ENCODE measurements at places on chromosomes 2 and 18.

DNA sequence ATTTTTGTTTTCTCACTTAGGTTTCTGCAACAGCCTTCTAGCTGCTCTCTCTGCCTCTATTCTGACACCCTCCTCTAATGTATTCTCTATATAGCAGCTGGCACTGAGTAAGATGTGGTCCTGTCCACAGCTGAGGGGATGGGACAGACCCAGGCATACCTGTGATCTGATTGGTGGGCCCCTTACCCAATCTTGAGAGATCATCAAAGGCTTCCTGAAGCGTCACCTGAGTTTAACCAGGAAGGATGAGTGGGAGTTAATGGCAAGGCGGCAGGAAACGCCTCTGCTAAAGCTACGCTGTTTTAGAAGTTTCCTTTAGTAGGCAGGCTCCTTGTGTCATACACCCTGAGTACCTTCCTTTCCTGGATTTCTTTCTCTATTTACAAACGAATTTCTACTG lies 5.7 kb upstream of the TET3 start:
- peak; percentile 55 for DNase-seq

DNA sequence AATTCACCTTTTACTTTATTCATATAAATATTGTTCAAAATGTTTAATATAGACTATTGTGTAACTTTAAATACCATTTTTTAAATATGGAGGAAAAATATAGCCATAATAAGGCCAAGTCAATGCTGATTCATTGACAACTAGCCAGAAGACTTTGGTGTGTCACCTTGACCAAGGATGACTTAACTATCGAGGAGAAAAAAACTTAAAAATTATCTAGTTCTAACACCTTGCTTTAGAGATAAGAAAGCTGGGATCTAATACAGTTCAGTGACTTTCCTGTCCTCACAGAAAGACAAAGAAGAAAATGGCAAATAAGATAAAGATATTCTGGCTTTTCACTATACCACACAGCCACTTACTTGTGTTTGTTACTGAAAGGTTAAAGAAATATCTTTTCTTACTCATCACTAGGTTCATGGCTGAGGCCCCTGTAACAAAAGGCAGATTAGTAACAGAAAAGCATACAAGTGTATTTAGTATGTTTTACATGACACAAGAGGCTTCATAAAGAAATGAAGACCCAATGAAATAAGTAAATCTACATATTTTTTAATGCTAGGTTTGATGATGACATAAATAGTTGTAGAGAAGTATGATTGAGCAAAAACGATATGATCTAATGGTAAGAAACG lies 65.9 kb upstream of the LRRTM1 start:
- DNase-seq = no peak

DNA sequence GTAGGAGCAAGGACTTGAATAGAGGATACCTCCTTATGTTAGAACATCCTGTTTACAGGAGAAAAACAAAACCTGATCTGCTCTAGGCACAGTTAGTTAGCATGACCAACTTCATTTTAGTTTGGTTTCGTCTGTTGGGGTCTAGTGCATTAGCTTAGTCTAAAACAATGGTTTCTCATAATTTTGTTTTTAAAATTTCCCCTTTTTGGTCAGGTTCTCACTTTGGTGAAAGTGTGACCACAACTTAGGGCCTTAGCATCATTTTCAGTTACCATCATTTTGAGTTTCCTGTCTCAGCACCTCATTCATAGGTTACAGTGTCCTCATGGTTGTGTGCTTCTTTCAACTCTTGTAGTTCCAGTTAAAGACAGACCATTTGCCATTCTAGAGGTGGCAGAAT lies 1277.0 kb upstream of the SLC39A10 start:
- no peak for DNase-seq

DNA sequence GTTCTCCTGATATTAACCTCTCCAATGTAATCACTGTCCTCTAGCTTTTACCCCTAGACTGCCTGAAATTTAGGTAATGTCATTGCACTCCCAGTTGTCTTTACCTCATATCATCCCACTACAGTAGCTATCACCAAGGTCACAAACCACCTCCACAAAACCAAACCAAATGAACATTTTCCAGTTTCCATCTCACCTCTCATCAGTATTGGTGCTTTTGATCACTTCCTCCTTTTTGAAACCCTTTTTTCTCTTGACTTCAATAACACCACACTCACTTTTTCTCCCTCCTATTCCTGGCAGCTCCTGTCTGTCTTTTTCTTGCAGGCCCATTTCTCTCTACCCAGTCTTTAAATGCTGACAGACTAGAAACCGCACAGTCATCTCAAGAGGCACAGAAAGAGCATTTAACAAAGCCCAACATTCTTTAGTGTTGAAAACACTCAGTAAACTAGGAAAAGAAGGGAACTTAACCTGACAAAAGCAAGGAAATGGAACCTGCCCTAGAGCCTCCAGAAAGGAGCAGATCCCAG lies 95.9 kb upstream of the SIX2 start:
- DNase-seq = no peak

GRCh38 chr2:234116010-234116409 lies 65.5 kb downstream of the SPP2 start:
- no peak for DNase-seq

- DNase-seq = no peak
These were observed 19.9 kb downstream of the CDKL4 start for GRCh38 chr2:39223909-39224308.

Measured in activated CD4-positive, alpha-beta memory T cell treated with anti-CD3 and anti-CD28 coated beads, Interleukin-2, amount 10 ng/mL, durations not matched to agents 7 days and 5 days (primary cell).